ENCODE measurements at places on chromosomes 11 and 22. TPM values are rescaled to one million over a fixed set of nuclear protein-coding genes. Genes with fewer than 3 reads are reported as not detected.

DNA sequence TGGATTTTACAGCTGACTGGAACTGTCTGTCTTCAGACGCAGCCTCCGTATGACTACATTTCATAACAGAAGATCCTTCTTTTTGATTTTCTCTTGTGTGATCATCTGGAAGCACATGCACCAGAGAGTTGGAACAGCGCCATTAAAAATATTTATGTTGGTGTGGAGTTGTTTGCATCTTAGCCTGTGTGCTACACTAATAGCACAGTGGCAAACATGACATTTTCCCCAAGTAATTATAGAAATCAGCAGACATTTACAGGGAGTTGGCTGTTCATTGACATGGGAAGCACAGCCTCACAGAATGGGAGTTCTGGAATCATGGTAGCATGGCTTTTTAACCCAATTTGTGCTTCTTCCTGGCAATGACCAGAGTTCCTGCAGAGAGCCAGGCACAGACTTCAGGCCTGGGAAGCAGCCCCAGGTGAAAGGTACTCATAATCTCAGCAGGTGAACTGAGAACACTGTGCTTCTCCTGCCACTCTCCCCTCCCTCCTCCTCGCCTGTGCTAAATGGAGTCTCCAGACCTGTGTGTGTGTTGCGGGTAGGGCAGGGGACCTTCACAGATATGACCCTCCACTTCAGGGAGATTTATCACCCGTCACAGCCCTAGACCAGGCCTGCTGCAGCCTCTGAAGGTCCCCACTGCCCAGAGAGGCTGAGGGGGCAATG is 82.8 kb upstream of the PLET1 start:
- no peak overlapping the region for H3K27ac ChIP-seq
- no peaks in the 10 kb centered on the region for H3K27me3 ChIP-seq
- no peak overlapping the region for H3K4me3 ChIP-seq
- DNase-seq = no peak

DNA sequence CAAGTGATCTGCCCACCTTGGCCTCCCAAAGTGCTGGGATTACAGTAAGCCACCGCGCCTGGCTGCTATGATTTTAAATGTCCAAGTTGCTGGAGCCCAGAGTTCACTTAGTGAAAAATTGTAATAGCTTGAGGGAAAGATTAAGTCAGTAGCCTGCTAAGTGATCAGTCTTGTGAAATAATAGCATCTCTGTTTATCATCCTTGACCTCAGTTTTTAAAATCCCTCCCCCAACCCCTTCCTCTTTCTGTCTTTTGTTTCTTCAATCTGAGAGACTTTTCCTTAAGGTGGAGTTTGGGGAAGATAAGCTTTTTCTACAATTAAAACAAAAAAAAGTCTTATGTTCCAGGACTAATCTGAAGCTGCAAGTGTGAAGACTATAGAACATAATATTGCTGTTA is 6.4 kb downstream of the HIPK3 start:
- H3K36me3 ChIP-seq = no peaks in the 10 kb centered on the region
- peak overlapping the region; percentile 9 for H3K4me3 ChIP-seq
- peaks cover 60% of the 10 kb centered on the region for H3K4me1 ChIP-seq
- no peaks in the 10 kb centered on the region for H3K27me3 ChIP-seq
- DNase-seq = no peak

GRCh38 chr11:1299621-1300020 is 9.8 kb downstream of the TOLLIP start:
- DNase-seq = peak; percentile 76
- peaks cover 78% of the 10 kb centered on the region for H3K4me1 ChIP-seq
- peak overlapping the region; percentile 63 for H3K27ac ChIP-seq
- peaks cover 26% of the 10 kb centered on the region for H3K36me3 ChIP-seq
- H3K27me3 ChIP-seq = no peaks in the 10 kb centered on the region

GRCh38 chr22:37498289-37498909 is 12.2 kb upstream of the MFNG start:
- DNase-seq = peak; percentile 87
- H3K27me3 ChIP-seq = no peaks in the 10 kb centered on the region
- no peak overlapping the region for H3K4me3 ChIP-seq
- H3K4me1 ChIP-seq = peaks cover 53% of the 10 kb centered on the region
- H3K27ac ChIP-seq = no peak overlapping the region

DNA sequence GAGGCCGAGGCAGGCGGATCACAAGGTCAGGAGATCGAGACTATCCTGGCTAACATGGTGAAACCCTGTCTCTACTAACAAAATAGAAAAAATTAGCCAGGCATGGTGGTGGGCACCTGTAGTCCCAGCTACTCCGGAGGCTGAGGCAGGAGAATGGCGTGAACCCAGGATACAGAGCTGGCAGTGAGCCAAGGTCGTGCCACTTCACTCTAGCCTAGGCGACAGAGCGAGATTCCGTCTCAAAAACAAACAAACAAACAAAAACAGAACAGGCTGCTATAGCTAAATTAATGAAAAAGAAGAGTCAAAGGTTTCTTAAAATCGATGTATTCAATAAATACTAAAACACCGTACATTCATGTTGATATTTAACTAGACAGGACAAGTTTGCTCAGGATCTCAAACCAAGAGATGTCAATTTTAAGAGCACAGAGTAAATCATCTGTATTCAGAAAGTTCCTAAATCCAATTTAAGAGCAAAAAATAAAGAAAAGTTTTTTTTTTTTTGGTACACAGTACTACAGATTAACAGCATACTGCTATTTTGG is 59.9 kb downstream of the NUP98 start:
- H3K36me3 ChIP-seq = peaks cover 4% of the 10 kb centered on the region
- DNase-seq = no peak
- H3K4me1 ChIP-seq = no peaks in the 10 kb centered on the region
- no peaks in the 10 kb centered on the region for H3K27me3 ChIP-seq

DNA sequence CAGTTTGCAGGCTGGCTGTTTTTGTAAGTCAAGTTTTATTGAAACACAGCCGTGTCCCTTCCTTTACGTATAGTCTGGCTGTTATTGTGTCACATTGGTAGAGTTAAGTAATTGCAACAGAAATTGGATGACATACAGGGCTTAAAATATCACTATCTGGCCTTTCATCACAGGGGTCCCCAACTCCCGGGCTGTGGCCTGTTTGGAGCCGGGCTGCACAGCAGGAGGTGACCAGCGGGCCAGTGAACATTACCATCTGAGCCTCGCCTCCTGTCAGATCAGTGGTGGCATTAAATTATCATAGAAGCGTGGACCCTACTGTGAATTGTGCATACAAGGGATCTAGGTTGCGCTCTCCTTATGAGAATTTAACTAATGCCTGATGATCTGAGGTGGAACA is 31.7 kb downstream of the EXT2 start:
- no peaks in the 10 kb centered on the region for H3K27me3 ChIP-seq
- H3K4me3 ChIP-seq = no peak overlapping the region
- peaks cover 73% of the 10 kb centered on the region for H3K36me3 ChIP-seq
- no peak for DNase-seq
- no peak overlapping the region for H3K27ac ChIP-seq

DNA sequence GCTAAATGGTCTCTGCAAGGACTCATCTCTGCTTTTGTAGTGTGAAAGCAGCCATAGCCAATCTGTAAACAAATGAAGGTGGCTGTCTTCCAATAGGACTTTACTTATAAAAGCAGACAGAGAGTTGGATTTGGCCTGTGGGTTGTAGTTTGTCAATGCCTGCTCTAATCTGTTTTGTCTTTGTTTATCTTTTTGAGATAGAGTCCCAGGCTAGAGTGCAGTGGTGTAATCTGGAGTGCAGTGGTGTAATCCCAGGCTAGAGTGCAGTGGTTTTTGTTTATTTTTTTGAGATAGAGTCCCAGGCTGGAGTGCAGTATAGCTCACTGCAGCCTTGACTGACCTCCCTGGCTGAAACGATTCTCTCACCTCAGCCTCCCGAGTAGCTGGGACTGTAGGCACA is 8.6 kb downstream of the PPP6R3 start:
- no peak overlapping the region for H3K4me3 ChIP-seq
- H3K27me3 ChIP-seq = no peaks in the 10 kb centered on the region
- peaks cover 77% of the 10 kb centered on the region for H3K4me1 ChIP-seq
- H3K36me3 ChIP-seq = no peaks in the 10 kb centered on the region

DNA sequence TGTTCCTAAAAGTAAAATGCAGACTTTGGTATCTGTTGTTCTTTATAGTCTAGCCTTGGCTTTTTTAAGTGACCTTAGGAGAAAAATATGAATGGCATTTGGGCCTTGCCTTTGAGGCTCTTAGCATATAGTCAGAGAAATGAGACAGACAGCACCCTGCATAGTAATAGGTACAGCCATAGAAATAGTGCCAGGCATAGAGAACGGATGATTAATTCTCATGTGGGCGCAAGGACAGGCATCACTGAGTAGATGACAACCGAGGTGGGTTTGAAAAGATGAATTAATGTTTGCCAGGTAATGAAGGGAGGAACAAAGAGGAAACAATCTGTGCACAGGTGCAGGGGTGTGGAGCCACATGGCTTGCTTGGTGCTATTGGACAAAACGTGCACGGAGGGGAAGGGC is 90.5 kb downstream of the BMAL1 start:
- no peak for DNase-seq
- H3K36me3 ChIP-seq = peaks cover 92% of the 10 kb centered on the region
- no peaks in the 10 kb centered on the region for H3K4me1 ChIP-seq
- H3K4me3 ChIP-seq = no peak overlapping the region
- no peaks in the 10 kb centered on the region for H3K27me3 ChIP-seq
- no peak overlapping the region for H3K27ac ChIP-seq

DNA sequence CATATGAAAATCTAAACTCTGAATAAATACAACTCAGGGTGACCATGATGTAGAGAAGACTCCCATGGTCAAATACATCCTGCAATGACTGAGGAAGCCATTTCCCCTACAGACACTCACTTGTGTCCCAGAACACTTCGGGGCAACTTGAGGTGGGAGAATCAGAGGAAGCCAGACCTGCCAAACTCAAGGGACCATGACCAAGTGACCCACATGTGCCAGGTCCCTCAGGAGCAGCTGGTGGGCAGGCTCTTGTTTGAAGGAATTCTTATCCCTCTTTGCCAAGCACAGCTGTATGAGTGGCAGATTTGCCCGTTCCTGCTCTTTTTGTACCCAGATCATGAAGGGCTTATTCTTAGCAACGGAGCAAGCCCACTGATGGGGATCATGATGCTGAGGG is 17.8 kb downstream of the SPATA19 start:
- H3K36me3 ChIP-seq = no peaks in the 10 kb centered on the region
- no peak for DNase-seq
- H3K27ac ChIP-seq = no peak overlapping the region
- H3K4me1 ChIP-seq = no peaks in the 10 kb centered on the region
- no peaks in the 10 kb centered on the region for H3K27me3 ChIP-seq

- no peak overlapping the region for H3K27ac ChIP-seq
- H3K27me3 ChIP-seq = no peaks in the 10 kb centered on the region
- H3K4me1 ChIP-seq = peaks cover 19% of the 10 kb centered on the region
- DNase-seq = no peak
These were observed 45.8 kb downstream of the PRR5L start for GRCh38 chr11:36341915-36342314.

- H3K27ac ChIP-seq = no peak overlapping the region
- DNase-seq = no peak
- H3K27me3 ChIP-seq = no peaks in the 10 kb centered on the region
- peaks cover 43% of the 10 kb centered on the region for H3K4me1 ChIP-seq
These were observed 6.5 kb downstream of the MSANTD2 start for GRCh38 chr11:124793466-124794278.

GRCh38 chr11:45844822-45845578 is 2.3 kb upstream of the CRY2 start:
- H3K36me3 ChIP-seq = no peaks in the 10 kb centered on the region
- no peaks in the 10 kb centered on the region for H3K27me3 ChIP-seq
- peaks cover 23% of the 10 kb centered on the region for H3K4me1 ChIP-seq
- H3K27ac ChIP-seq = no peak overlapping the region
- H3K4me3 ChIP-seq = no peak overlapping the region

GRCh38 chr11:765025-765801 is 12.1 kb downstream of the GATD1 start:
- peaks cover 62% of the 10 kb centered on the region for H3K36me3 ChIP-seq
- H3K27ac ChIP-seq = no peak overlapping the region
- H3K4me3 ChIP-seq = no peak overlapping the region
- DNase-seq = peak; percentile 88

DNA sequence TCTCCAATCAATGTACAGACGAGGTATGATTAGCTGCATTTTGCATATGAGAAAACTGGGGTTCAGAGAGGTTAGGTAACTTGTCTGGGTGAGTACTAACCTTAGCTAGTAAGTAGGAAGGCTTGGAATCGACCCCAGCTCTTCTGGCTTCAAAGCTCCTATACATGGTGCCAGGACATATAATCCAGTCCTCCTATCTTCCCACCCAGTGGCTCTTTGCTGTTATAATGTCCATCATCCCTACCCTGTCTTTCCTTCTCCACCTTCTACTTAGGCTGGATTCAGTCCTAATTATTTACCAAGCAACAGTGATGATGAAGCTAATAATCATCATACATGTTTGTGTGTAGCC is 20.0 kb downstream of the EHF start:
- H3K36me3 ChIP-seq = no peaks in the 10 kb centered on the region
- H3K4me3 ChIP-seq = no peak overlapping the region
- H3K27ac ChIP-seq = no peak overlapping the region
- no peaks in the 10 kb centered on the region for H3K27me3 ChIP-seq
- DNase-seq = no peak

GRCh38 chr11:12275818-12276217 is 101.6 kb upstream of the PARVA start:
- H3K36me3 ChIP-seq = no peaks in the 10 kb centered on the region
- no peaks in the 10 kb centered on the region for H3K4me1 ChIP-seq
- no peak overlapping the region for H3K4me3 ChIP-seq
- DNase-seq = no peak
- no peaks in the 10 kb centered on the region for H3K27me3 ChIP-seq

GRCh38 chr22:20574920-20575353 is 67.5 kb downstream of the MED15 start:
- no peak overlapping the region for H3K4me3 ChIP-seq
- no peaks in the 10 kb centered on the region for H3K27me3 ChIP-seq
- H3K4me1 ChIP-seq = peaks cover 17% of the 10 kb centered on the region
- H3K36me3 ChIP-seq = peaks cover 70% of the 10 kb centered on the region
- peak; percentile 41 for DNase-seq

- H3K27ac ChIP-seq = no peak overlapping the region
- H3K36me3 ChIP-seq = no peaks in the 10 kb centered on the region
- H3K4me1 ChIP-seq = no peaks in the 10 kb centered on the region
- DNase-seq = peak; percentile 22
- H3K4me3 ChIP-seq = no peak overlapping the region
These were observed 1112.2 kb downstream of the BRD1 start for GRCh38 chr22:48715511-48715910.

- H3K4me1 ChIP-seq = no peaks in the 10 kb centered on the region
- no peaks in the 10 kb centered on the region for H3K36me3 ChIP-seq
- H3K27me3 ChIP-seq = no peaks in the 10 kb centered on the region
- no peak overlapping the region for H3K27ac ChIP-seq
These were observed 84.5 kb upstream of the PLET1 start for GRCh38 chr11:112345166-112345565.

The TBX10 gene
- total RNA-seq = not detected

The MPEG1 gene
- total RNA-seq = 195 TPM

The TMPRSS5 gene
- total RNA-seq = 0.75 TPM

The C11orf86 gene
- not detected for total RNA-seq

The ACR gene
- 6.7 TPM for total RNA-seq

The SNX19 gene
- 74.0 TPM for total RNA-seq

The HPS4 gene
- 41.8 TPM for total RNA-seq

The P2RX3 gene
- not detected for total RNA-seq

The PLAAT4 gene
- total RNA-seq = 101 TPM

The MOB2 gene
- total RNA-seq = 28.1 TPM

The CALCB gene
- total RNA-seq = 0.94 TPM

All from spleen (tissue), 13 donors.